ENCODE measurements at places on chromosomes 11 and 22. TPM values are rescaled to one million over a fixed set of nuclear protein-coding genes. Genes with fewer than 3 reads are reported as not detected.
A peak's percentile ranks its signal among the peaks of the same experiment; 100 is the strongest.

GRCh38 chr11:83816572-83817187 lies 530.5 kb upstream of the CCDC90B start:
- no peak for DNase-seq

GRCh38 chr11:72353861-72354260 lies 80.5 kb downstream of the CLPB start:
- DNase-seq = peak; percentile 47

- DNase-seq = no peak
Measured at GRCh38 chr11:122900587-122901202, 18.1 kb downstream of the JHY start.

DNA sequence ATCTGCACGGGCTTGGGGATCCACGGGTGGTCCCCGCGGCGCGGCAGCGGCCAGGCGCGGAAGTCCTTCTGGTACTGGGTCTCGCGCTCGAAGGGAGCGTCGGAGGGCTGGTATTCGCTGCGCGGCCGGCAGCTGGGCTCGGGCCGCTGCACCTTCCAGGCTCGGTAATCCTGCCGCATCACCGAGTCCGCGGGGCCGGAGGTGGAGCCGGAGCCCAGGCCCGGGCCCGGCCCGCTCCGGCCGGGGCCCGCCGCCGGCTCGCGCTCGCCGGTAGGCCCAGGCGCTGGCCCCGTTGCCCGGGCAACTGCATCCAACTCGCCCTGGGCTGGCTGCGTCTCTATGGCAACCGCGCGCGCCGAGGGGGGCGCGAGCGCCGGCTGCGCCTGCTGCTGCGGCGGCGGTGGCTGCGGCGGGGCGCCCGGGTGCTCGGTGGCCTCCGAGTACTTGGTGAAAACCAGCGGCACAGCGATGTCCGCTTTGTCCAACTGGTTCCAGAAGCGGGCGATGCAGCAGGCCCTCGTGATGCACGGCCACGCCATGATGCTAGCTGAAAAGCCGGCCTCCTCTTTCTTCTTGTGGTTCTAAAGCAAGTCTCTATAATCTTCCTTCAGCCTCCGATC lies 897 bp downstream of the MAP6 start:
- DNase-seq = peak; percentile 74

- DNase-seq = peak; percentile 91
Measured at GRCh38 chr22:39170825-39171622, 18.5 kb upstream of the CBX7 start.

- DNase-seq = peak; percentile 24
Measured at GRCh38 chr11:98455500-98456307, 565.0 kb upstream of the CNTN5 start.

DNA sequence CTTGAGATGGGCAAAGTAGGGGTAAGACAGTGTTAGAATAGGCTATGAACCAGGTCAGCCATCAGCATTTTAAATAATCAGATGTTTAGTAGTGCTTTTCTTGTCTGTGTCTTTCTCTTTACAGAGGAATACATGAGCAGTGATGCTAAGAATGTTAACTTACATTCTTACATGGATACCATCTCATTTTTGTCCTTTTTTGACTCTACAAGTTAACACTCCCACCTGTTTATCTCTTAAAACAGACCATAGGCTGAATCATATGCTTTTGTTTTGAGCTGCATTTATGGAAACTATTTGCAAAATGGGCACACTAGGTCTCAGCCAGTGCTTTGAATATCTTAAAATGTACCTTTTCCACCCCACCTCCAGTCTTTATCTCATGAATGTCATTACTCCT lies 25.6 kb upstream of the ADSL start:
- DNase-seq = no peak

- peak; percentile 5 for DNase-seq
Measured at GRCh38 chr11:77081381-77081851, 14.6 kb downstream of the CAPN5 start.

DNA sequence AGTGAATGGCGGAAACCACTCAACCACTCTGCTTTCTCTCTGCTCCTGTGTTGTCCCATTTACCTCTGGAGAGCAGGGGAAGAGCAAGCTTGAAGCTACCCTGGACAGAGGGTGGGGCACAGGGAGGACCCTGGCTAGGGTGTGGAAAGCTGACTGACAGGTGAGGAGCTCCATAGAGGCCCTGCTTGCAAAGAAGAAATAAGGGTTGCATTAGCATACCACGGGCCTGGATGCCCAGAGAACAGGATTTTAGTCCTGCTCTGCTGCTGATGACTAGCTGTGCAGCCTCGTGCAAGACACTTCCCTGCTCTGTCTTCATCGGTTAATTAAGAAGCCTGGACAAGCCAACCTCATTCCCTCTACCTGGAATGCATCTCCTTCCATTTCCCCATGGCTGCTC lies 135.0 kb downstream of the BUD13 start:
- DNase-seq = no peak

DNA sequence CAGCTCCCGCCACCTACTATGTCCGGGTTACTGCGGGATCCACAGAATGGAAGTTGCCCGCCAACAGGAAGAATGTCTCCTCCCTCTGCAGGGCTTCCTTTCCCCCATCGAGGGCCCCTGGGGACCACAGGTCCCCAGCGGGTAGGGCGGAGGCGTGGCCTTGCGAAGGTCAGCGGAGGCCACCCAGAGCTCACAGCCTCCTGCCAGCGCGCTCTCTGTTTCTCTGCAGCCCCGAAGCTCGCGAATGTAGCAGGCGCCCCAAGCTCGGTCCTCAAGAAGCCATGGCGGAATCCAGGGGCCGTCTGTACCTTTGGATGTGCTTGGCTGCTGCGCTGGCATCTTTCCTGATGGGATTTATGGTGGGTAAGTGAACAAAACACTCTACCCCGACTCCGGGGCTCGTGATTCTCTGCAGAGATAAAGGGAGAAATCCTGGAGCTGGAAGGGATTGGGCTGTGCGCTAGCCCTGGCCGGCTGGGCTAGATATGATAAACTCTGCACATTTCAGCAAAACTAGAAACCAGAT lies at the start of gene NAALAD2:
Gene NAALAD2, plus strand, starts transcription at position 186 of the 526 bp plus-strand sequence. Its CDS starts 96 bp downstream, at position 282.
- DNase-seq = peak; percentile 74

DNA sequence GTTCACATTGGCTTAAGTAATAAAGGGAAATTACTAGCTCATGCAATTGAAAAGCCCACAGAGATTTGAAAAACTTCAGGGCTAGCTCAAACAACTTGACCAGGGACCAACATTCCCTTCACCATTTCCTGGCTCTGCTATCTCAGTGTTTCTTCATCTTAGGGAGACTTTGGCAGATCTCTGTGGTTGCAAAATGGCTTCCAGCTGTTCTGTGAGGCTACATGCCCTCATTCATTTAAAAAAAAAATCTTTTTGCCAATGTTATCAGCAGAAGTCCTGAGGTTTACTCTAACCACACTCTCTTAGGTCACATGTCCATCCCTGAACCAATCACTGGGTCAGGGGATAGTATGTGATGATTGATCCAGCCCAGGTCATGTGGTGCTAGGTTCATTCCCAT lies 13.9 kb upstream of the RASSF10 start:
- DNase-seq = no peak

DNA sequence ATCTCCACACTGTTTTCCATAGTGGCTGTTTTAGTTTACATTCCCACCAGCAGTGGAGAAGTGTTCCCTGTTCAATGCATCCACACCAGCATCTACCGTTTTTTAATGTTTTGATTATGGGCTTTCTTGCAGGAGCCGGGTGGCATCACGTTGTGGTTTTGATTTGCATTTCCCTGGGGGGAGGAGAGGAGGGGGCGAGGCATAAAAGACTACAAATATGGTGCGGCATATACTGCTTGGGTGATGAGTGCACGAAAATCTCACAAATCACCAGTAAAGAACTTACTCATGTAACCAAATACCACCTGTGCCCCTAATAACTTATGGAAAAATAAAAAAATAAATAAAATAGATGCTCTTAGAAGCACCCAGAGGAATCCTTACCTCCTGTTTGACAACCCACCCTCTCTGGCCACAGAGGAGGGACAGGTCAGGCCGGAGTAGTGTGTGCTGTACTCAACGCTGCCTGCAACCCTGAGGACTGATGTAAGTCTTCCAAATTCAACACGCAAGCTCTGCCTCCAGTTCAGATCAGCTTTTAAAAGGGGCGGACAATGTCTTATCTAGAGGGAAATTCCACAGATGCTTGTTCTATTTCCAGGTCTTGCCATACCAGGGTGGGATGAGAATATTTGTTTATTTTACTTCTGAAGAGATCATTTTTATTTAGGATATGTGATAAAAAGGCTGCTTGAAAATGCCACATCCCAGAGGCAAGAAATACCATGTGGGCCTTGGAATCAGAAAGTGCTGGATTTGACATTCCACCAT lies 329.6 kb upstream of the B3GAT1 start:
- DNase-seq = no peak

DNA sequence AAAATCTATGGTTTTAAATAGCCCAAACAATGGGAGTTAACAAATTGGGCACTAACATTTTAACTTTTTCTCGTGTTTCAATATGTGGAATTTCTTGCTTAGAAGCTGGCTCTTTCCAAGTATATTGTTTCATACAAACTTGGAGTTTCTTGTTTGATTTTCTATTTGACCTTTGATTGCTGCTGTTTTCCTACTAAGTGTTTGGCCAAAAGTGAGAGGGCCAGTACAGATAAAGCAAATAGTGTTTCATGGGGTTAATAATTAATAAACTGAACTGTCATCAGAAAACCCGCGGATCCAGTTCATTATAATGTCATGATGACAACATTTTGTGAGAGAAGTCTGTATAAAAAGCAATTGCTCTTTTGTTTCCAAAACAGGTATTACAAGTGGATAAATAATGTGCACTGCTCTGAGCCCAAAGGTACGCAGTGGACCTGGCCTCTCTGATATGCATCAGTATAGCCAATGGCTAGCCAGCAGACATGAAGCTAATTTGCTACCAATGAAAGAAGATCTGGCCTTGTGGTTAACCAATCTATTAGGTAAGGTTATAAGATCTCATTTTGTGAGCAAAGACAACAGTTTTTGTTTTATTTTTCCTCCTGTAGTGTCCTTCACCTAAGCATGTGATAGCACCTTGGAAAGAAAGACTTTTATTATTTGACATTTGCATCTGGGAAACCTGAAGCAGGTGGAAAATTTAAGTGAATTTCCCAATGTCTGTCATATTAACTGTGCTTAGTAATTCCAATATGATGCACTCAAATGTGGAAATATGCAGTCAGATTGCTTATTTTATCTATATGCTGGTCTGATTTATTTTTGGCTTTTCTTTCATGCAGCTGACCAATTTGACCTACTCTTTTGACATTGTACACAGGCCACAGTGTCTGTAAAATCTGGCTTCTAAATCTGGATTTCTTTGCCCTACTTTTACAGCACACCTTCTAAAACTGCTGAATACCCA lies 8.3 kb downstream of the GAS2 start:
- no peak for DNase-seq

- no peak for DNase-seq
Measured at GRCh38 chr11:48008951-48009270, 28.6 kb downstream of the PTPRJ start.

- no peak for DNase-seq
Measured at GRCh38 chr11:33006010-33006409, 9.7 kb upstream of the DEPDC7 start.

- no peak for DNase-seq
Measured at GRCh38 chr11:45525393-45525792, 140.0 kb downstream of the CHST1 start.

Gene IL18
- 0.82 TPM for total RNA-seq

Gene CNGA4
- total RNA-seq = 0.50 TPM

Gene SHISA8
- total RNA-seq = 2.2 TPM

Gene IGLL1
- total RNA-seq = not detected

Gene DNAJB7
- total RNA-seq = not detected

Gene OR51E2
- total RNA-seq = not detected

Gene OR2AG1
- total RNA-seq = not detected

Gene ARHGAP42
- total RNA-seq = 32.5 TPM

Gene PDE2A
- total RNA-seq = 4.9 TPM

Gene GP1BB
- total RNA-seq = 4.3 TPM

Gene LRP4
- total RNA-seq = 27.6 TPM

Gene FGF4
- total RNA-seq = 3.3 TPM

Measured in WTC11 (cell line).